Forelimb muscle (tissue), 1 donor: ENCODE measurements at places on chromosomes 5 and 9. TPM values are rescaled to one million over a fixed set of nuclear protein-coding genes. Genes with fewer than 3 reads are reported as not detected.

DNA sequence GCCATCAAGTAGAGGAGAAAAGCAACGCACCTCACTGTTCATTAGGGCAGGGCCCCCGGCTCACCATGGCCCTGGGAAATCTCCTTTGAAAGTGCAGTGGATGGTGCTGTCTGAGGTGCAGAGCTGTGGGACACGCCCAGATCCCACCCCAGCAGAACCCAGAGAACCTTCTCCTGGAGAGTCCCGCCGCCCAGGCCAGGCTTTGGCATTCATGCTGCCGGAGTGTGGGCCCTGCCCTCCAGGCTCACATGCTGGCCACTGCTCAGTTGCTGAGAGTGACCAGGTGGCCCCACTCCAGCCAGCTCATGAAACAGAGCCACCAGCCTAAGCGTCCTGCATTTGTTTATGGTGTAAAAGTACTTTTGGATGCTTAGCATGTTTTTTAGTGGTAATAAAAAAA is 23.8 kb upstream of the LRRC14B start:
- DNase-seq = no peak

GRCh38 chr9:136838314-136839228 is 3.7 kb upstream of the AJM1 start:
- DNase-seq = no peak

- DNase-seq = no peak
Observed at GRCh38 chr5:66904189-66904588, 292.4 kb downstream of the CD180 start.

GRCh38 chr5:130090569-130091270 is 186.5 kb downstream of the CHSY3 start:
- no peak for DNase-seq

The LMBRD2 gene
- 13.7 TPM for polyA plus RNA-seq

- DNase-seq = no peak
Observed at GRCh38 chr5:122908108-122908507, 62.7 kb downstream of the SNX24 start.

The LCNL1 gene
- polyA plus RNA-seq = 0.61 TPM

The MYOZ3 gene
- polyA plus RNA-seq = 13.7 TPM

DNA sequence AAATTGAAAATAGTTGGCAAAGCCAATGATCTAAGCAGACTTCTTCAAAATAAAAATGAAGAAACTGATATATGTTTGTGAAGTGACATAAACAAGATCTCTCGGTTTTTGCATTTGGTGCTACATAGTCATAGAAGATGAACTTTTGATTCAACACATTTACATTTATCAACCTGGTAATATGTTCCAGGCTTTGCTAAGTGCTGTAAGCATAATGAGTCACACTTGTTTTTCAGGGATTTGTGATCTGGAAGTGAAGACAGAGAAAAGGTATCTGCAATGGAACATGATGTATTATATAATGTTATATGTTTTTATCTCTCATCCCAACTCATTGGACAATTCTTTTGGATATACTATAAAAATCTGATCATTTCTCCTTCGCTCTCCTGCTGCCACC is 801.4 kb downstream of the BRINP1 start:
- DNase-seq = no peak

DNA sequence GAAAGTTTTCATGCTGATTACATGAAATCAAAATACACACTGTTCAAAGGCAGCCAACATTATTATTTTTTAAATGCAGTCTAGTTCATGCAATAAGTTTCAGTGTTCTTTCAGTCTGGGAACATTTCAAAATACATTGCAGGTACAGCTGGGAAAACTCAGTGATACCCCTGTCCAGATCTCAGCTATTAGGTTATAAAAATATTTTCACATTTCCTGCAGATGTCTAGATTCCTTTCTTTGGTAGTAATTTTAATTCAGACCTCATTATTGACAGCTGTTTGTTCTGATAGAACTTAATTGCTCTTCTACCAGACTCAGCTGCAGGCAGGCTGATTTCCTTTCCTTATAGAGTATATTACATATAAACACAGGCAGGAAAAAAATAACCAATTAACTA is 556.8 kb upstream of the DMAC1 start:
- DNase-seq = no peak

The GDNF gene
- 11.2 TPM for polyA plus RNA-seq

The NPR3 gene
- 16.3 TPM for polyA plus RNA-seq

DNA sequence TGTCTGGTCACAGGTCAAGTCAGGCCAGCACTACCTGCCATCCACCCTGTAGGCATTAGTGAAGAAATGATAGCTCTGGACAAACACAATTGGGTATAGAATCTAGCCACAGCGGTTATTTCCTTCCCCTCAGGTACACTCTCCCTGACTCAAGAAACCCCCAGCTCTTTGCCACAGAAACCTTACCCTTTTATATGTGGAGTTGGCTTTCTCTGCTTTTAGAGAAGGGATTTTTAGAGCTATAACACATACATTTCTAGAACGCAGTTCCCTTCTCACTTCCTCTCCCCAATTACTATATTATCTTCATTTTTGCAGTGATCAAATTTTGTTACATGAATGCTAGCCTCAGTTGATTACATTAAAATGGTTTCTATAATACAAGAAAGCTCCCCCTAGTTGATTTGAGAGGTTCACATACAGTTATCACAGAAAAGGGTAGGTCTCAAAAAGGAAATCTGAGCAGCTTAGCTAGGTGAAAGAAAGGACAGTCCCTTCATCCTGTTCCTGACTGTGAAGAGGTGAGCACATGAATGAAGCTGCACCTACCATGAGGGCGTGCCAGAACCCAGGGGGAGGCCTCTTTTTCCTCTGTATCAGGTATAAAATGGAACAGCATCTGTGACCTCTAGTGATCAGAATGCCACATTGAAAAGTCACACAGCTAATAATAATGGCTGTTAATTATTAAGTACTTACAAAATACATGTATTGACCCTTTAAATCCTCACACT is 425.6 kb downstream of the KIAA0825 start:
- no peak for DNase-seq
